ENCODE measurements at places on chromosomes 3 and 15. TPM values are rescaled to one million over a fixed set of nuclear protein-coding genes. Genes with fewer than 3 reads are reported as not detected.

The CEMIP gene
- 0.54 TPM for polyA plus RNA-seq

The ZPLD1 gene
- polyA plus RNA-seq = 0.05 TPM

The FGF7 gene
- polyA plus RNA-seq = not detected

The DAZL gene
- polyA plus RNA-seq = not detected

The INO80 gene
- polyA plus RNA-seq = 14.0 TPM

The BAHD1 gene
- 10.9 TPM for polyA plus RNA-seq

The LRRN1 gene
- not detected for polyA plus RNA-seq

The ANKRD63 gene
- 0.08 TPM for polyA plus RNA-seq
